Fibroblast of skin of right biceps (primary cell): ENCODE measurements at places on chromosomes 4 and X.

GRCh38 chrX:144896323-144896722 lies 351.0 kb upstream of the SPANXN1 start:
- DNase-seq, result no peak

- DNase-seq, result peak; percentile 43
Measured at GRCh38 chr4:19005211-19005610, 983.7 kb upstream of the LCORL start.

DNA sequence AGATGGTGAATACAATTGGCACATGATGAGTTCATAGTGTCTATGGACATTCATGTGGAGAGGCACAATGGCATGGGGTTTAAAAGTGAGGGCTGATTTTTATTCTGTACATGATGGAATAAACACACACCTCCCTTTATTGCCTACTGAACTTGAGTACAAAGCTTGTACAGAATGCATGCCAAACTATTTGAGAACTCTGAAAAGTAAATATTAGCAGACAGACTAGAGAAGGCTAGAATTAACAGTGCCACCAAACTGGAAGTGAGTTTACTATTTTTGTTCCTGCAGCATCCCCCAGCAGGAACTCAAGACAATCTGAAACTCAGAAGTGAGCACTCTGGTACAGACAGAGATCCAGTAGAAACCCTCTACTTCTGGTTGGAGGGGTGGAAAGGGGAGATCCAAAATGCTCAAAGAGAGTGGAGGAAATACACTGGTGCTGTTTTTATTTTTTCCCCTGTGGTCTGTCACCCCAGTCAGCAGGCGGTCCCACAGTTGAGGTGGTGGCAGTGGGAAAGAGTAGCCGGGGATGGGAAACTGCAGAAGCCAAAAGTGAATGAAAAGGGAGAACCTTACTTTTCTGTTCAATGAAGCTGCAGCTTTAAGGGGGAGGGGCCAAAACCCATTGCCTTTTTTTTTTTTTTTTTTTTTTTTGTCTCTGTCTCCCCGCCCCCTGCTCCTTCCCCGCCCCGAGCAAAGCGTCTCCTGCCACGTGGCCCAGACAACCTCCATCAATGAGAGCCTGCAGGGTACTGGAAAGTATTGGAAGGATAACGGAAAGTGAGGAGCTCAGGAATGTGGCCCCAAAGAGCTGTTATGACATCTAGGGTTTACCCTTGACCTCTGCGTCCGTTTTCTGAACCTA lies 20.5 kb downstream of the AKAP4 start:
- no peak for DNase-seq

GRCh38 chr4:118729287-118730286 lies 44.4 kb downstream of the METTL14 start:
- DNase-seq, result peak; percentile 79

- DNase-seq, result peak; percentile 78
Measured at GRCh38 chr4:122819708-122820449, 6.8 kb upstream of the FGF2 start.

- no peak for DNase-seq
Measured at GRCh38 chr4:8591626-8592365, 769 bp upstream of the CPZ start.

- no peak for DNase-seq
Measured at GRCh38 chrX:133527415-133527814, 112.1 kb upstream of the GPC4 start.

GRCh38 chrX:132612821-132613564 lies 124.2 kb upstream of the MBNL3 start:
- DNase-seq, result peak; percentile 27

GRCh38 chr4:30866346-30866745 lies 146.2 kb downstream of the PCDH7 start:
- no peak for DNase-seq

GRCh38 chrX:12595720-12596119 lies 195.5 kb upstream of the PRPS2 start:
- DNase-seq, result no peak

- no peak for DNase-seq
Measured at GRCh38 chr4:54095110-54095825, 4.7 kb upstream of the GSX2 start.

DNA sequence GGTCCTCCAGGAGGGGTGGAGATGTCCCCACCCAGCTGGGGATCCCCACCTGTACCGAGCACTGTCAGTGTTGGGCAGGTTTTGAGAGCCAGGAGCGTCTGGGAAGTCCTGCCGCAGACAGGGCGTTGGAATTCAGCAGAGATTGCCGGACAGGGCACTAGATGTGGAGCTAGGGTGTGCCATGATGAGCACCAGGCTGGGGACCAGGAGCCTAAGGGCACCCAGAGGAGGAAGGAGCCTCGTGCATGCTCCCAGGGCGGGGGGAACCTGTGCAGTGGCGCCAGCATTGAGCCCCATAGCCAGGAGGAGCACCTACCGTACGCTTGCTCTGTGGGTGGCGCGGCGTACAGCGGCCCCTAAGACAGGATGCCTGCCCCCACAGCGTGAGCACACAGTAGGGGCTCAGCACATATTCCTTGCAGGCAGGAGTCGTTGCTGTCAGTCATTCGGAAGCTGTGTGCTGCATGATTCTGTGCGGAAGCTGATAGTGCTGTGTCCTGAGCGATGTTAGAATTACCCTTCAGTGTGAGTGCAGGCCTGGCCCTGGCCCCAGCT lies 18.8 kb upstream of the TADA2B start:
- DNase-seq, result no peak

DNA sequence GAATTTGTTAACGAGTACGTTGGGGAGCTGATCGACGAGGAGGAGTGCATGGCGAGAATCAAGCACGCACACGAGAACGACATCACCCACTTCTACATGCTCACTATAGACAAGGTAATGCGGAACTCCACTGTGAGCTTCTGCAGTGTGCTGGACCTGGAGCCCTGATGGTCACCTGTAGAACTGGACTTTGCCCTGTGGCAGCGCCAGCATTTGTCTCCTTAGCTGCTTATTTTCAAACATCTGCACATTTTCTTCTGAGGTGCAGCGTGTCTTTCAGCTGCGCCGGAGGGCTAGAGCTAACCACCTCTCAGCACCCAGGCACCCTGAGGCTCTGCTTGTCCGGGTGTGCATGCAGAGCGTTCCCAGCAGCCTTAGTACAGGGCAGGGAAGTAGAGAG lies 47.7 kb downstream of the NELFA start:
- no peak for DNase-seq

DNA sequence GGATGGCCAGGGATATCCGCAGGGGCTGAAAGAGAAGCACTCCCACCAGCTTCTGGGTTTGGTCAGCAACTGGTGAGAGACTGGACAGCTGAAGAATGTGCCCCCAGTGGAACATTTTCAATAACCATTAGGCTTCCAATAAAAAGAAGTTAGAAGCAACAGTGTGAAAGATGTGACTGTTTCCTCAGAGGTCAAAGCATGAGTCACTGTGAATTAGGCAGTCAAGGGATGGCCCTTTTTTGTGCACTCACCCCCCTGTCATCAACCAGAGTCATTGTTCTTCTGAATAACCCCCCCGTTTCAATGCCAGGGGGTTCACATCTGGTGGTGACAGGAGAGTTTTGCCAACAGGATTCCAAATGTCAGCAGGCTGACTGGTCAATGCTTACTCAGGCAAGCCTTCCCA lies 74.6 kb upstream of the SH3RF1 start:
- DNase-seq, result peak; percentile 85

GRCh38 chrX:130097507-130098209 lies 12.6 kb downstream of the ELF4 start:
- no peak for DNase-seq

DNA sequence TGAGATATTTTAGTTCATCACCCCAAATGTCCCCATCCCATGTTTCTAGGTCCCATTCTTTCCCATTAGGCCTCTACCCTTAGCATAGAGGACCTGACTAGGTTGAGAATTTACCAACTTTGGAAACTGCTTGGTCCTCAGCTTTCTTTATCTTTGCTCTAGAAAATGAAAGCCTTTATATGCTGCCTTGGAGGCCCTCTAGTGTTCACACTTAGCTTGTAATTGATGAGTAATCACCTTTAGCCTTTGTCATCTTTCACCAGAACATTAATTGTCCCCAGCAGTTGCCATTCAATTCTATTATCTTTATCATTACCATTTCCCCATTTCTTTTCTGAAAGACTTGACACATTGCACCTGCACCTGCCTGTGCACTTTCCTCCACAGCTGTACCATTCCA lies 589.2 kb upstream of the NR3C2 start:
- DNase-seq, result peak; percentile 12
